CD4-positive, alpha-beta T cell treated with Interleukin-17A for 4 hours (primary cell): ENCODE measurements at places on chromosomes 6 and 20.

- DNase-seq: no peak
Measured at GRCh38 chr6:147567141-147567805, 58.8 kb downstream of the SAMD5 start.

DNA sequence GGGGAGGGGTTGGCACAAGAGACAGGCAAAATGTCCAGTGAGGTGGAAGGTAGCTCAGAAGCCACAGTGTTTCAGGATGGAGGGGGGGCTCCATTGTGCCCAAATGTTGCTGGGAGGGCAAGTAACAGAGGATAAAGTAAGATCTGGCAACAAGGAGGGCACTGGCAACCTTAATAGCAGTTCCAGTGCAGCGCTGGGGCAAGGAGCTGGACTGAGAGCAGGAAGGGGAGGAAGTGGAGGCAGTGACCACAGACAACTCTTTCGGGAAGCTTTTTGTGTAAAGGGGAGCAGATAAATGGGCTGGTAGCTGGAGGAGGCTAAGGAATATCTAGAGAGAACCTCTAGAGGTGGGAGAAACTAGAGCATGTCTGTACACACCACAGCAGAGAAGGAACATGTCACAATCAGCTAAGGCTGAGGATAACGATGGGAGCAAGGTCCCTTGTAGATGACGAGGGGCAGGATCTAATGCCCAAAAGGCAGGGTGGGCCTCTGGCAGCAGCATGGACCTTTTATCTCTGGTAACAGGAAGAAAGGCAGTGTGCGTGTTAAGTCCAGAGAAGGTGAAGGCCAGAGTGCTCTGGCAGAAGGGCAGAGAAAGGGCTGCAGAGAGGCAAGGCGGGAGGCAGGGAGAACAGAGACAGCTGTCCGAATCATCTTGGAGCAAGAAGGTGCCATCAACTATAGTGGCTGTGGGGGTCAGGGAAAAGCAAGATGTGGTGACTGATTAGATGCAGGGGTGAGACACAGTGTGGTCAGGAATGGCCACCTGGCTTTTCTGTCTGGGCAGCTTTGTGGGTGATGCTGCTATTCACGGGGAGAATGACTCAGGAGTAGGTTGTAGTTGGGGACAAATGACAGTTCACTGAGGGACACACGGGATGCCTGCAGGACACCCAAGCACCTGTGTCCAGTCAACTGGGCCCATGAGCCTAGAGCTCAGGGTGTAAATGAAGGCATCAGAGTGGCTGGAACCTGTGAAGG, 17.4 kb downstream of the TMEM242 start:
- DNase-seq: no peak

DNA sequence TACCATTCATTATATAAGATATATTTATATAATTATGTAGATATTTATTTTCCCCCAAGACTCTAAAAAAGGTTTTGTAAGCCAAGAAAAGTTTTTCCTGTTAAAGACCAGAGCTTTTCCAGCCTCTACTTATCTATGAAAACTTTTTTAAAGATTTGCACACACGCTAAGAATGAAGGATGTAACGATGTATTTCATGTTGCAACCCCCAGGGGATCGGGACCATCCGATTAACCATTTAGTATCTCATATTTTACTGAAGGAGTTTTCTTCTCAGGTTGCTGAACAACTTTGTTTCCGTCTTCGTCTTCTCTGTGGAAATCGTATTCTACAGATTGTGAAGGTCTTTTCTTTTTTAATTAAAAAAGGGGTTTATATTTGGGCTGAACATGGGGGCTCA, 70.0 kb upstream of the SASH1 start:
- DNase-seq: no peak

DNA sequence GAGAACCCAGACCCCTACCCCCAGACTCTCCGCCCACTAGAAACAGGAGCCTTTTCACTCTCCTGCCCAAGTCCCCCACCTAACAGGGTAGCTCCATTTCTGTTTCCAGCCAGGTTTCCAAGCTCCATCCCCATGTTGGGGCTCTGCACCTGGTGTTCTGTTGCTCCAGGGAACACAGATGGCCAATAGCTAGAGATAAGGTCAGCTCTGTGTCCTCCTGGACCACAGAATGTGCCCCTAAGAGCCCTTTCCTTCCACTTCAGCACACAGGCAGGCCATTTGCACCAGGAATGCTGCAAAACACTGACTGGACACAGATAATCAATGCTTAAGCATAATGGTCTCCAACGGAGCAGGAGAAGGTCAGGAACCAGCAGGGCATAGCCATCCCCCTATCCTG, 159.4 kb downstream of the QRSL1 start:
- no peak for DNase-seq

GRCh38 chr6:6678811-6679210, 90.3 kb downstream of the LY86 start:
- DNase-seq: no peak

- no peak for DNase-seq
Measured at GRCh38 chr20:40683221-40683893, 5.7 kb downstream of the MAFB start.

DNA sequence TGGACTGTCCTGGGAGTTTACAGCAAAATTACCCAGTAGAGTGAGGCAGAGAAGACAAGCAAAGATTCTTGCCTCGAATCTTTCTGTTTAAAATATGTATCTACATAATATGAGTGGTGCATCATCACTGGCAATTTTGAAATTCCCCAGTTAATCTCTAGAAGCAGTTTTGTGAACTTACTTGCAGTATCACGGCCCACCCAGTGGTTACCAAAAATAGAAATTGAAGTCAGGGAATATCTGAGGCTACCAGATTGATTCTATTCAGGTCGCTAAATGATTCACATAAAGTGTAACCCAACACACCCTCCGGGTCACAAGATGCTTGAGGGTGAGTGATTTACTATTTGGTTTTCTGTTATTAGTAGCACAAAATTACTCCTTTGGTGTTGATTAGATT, 111.9 kb downstream of the PPP1R14C start:
- DNase-seq: no peak

DNA sequence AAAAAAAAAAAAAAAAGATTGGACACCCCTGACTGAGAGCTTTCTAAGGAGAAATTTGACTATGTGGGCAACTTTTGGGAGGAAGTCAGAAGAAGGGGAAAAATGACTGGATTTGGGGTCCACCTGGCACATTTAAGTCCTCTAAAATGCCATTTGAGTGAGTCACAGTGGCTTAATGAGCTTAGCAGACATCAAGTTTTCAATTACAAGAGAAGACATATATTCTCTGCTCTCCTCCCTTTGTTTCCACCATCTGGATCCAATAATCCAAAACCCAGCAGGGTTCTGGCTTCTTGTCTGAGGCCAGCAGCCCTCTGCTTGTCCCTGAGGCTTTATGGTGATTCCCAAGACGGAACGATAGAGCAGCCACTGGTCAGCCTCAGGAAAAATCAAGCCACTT, 6.9 kb downstream of the PI3 start:
- DNase-seq: no peak

DNA sequence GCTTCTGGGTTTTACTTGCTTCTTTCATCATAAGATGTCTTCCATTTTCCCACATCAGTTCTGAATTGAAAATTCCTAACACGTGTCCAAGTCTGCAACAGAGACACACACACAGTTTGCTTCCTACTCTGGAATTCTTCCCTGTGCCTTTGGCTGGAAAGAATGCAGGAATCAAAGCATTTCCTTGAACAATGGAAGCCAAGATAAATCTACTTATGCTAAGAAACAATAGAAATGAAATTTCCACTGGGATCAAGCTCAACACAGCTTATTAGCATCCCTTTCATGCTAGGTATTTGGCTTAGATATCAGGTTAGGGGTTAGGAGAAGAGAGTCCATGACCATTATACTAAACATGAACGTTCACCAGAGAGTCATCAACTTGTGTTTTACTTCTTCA, 101.1 kb upstream of the SCAF8 start:
- DNase-seq: no peak

GRCh38 chr6:5084360-5084780, 771 bp upstream of the PPP1R3G start:
- DNase-seq: no peak

- DNase-seq: peak; percentile 65
Measured at GRCh38 chr6:29720863-29721262, 2.4 kb upstream of the HLA-F start.

DNA sequence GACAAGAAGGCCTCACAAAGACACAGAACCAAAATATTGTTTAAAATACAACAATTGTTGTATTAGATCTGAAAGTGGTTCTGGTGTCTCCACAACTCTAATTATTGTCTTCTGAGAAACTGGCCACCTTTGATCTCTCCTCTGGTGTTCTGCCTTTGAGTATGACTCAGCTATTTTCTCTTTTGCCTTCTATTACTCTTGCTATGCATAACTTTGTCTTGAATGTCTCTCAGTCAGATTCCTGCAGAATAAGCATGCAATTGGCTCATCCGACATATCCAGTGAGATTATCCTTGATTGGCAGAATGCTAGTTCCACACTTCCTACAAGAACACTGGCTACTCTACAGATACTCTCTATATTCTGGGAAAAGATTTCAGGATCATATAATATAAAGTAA, 14.3 kb upstream of the EPM2A start:
- DNase-seq: no peak

DNA sequence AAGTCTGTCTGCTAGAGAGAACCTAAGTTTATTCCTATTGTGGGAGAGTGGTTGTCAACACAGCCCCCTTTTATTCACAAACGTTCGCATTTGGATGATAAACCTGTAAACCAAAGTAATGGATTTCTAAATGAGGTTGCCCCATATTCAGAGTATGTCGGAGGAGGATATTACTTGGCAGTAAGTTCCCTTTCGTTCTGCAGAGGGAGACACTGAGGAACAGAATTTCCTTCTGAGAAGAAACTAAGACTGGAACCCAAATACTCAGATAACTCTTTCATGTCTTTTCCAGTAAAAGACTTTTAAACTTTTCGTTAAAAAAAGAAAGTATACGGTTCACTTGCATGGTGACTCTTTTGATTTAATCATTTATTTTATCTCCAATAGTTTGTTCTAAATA, 754.6 kb upstream of the MMS22L start:
- DNase-seq: no peak

DNA sequence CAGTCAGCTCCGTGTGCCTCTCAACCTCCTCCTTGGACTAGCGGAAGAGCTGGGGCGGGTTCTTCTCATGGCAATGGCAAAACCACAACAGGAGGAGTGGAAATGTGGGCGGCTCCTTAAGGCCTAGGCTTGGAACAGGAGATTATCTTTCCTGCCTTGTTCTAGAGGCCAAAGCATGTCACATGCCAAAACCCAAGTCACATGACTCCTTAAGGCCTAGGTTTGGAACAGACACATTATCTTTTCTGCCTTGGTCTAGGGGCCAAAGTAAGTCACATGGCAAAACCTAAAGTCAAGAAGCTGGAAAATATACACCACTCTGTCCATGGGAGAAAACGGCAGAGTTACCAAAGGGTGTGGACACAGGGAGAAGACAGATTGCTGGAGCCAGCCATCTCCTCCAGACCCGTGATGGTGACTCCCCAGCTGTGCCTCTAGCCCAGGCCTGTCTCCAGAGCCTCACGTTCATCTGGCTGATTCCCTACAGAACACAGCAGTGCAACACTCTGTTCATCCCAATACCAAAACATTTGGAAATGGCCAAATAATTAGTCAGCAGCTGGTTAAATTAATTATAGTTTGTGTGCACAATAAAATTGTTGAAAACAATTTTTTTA, 34.2 kb downstream of the ANKRD60 start:
- no peak for DNase-seq

- no peak for DNase-seq
Measured at GRCh38 chr6:13591205-13591921, 17.0 kb downstream of the SIRT5 start.

GRCh38 chr6:10384610-10385523, 30.0 kb downstream of the TFAP2A start:
- DNase-seq: no peak

GRCh38 chr6:113050979-113051378, 703.8 kb downstream of the RFPL4B start:
- no peak for DNase-seq

DNA sequence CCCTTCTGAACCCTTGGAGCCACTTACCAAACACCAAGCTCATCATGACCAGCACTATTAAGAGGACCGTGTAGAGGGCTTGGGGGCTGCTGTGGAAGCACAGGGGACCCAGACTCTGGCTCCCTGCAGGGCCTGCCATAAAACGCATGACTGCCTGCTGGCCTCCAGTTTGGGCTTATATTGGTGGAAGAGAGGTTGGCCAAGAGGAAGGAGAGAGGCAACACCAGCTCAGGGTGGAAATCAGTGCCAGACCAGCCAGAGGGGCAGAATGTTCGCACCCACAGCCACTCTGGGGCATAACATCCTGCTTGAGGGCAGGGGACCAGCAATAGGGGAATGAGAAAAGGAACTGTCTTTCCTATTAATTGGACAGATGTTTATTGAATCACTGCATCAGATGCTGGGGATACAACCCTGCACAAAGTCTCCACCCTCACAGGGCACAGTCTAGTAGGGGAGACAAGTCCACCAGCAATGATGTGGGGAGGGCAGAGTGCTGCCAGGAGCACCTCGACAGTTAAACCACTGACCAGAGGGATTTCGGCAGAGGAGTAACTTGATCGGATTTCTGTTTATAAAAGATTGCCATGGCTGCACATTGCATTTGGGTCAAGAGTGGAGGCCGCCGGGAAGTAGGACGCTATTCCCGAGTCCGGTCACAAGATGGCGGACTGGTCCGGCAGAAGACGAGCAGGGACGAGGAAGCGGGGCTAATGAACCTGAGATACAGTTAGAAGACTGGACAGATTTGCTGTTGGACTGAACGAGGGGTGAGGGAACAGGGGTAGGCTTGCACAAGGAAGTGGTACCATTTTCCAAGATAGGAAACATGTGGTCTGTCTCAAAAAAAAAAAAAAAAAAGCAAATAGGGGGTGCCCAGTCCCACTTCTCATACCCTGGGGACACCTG, at the start of gene LY6G5C:
Gene LY6G5C (minus strand): TSS at position 842 of the 909 bp plus-strand sequence. CDS start 694 bp downstream, at position 148.
- peak; percentile 77 for DNase-seq

DNA sequence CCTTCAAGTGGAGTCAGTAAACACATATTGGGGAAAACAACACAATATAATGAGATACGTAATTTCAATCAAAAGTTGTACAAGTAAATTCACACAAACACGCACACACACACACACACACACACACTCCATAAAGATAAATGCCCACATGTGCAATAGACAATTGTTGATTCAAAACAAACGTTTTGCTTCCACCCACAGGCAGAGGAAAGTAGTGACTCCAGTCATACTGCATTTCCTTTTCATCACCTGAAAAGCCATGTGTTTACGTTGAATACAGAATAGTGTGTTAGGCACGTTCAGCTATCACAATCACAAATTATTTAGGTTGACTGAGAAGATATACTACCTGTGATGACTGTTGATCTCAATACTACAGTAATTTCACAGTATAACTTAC, 443.8 kb upstream of the MANEA start:
- no peak for DNase-seq

DNA sequence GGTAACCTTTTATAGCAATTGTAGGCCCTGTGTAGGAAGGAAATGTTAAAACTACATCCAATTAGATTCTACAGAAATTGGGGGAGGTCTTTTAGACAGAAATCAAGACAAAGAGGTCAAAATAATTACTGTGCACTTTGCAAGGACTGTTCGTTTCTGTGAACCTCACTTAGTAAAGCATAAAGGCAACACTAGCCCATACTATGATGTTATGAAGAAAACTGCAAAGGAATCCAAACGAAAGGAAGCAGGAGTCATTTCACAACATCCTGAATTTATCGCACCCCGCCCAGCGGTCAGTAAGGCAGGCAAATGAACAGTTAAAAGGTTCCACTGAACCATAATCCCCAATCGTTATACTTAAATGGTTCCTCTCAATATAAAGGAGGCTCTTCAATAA, 429.5 kb upstream of the ARID1B start:
- no peak for DNase-seq
